ENCODE measurements at places on chromosomes 6 and 20.

DNA sequence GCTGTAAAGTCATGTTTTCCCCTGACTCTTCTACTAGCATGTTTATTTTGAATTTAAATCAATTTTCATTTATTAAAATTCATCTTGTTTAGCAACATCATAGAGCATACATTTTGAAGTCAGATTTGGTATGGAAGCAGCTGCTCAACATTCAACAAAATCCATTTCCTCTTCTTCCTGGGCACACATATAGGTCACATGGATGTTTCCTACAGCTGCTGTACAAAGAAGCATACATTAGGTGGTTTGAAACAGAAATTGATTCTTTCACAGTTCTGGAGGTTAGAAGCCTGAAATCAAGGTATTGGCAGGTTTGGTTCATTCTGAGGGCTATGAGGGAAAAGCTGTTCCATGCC lies 495.2 kb downstream of the RFPL4B start:
- DNase-seq: no peak

- no peak for DNase-seq
Measured at GRCh38 chr6:137193256-137194070, 20.0 kb upstream of the IL22RA2 start.

- DNase-seq: no peak
Measured at GRCh38 chr6:131250936-131251335, 115.7 kb downstream of the AKAP7 start.

GRCh38 chr6:149266659-149267058 lies 50.9 kb upstream of the TAB2 start:
- no peak for DNase-seq

GRCh38 chr6:18931086-18931485 lies 543.9 kb downstream of the RNF144B start:
- no peak for DNase-seq

GRCh38 chr6:22008248-22008836 lies 288.5 kb downstream of the PRL start:
- DNase-seq: no peak

GRCh38 chr6:162712694-162713093 lies 14.9 kb downstream of the PRKN start:
- no peak for DNase-seq

Data from cortex of kidney (tissue), 1 donor.